Liver (tissue), 10 donors: ENCODE measurements at places on chromosomes 12 and 14. TPM values are rescaled to one million over a fixed set of nuclear protein-coding genes. Genes with fewer than 3 reads are reported as not detected.

DNA sequence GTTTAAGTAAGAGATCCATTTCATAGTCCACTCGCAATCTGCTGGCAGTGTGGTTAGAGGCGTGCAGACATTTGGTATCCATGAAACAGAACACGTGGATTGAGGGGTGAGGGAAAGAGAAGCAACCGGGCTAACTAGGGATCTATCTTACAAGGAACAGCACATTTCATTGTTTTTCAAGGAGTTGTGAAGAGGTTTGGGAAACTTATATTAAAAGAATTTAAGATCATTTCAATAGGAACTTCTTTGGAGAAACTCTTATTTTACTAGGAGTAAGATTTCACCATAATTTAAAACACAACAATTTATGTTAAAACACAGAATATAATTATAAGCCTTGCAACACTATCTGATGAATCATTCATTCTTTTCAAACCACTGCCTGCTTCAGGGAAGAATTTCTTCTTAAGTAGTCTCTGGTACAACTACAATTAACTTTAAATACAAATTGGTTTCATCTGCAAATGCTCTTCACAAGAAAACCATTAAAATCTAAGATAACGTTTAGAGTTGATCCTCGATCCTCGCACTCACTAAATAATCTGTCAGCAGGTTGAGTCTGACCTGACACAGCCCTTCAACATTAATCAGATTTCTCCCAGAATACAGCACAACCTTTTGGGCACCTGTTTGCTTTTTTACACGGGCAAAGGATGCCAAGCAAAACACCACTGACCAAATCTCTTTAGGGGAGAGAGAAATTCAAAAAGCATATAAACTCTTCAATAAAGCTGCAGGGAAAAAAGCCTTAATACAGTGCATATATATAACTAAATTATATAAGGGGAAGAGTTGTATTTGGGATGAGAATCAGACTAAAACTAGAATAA lies 27.3 kb downstream of the PPTC7 start:
- DNase-seq = no peak

DNA sequence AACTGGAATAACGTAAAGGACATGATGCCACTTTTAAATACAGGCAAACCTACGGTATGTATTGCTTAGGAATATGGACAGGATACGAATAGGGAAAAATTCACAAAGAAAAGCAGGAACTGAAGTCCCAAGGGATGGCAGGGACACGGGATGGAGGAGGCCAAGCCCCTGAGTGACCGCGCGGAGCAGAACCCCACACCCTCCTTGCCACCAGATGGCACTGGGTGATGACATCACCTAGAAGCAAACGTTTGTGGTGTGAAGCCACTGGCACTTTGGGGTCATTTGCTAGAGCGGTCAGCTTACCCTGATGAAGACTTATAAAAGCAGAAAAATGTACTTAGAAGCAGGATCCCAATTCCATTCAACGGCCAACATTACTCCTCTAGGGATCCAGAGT lies 9.4 kb downstream of the DHX37 start:
- no peak for DNase-seq

GRCh38 chr14:92704036-92704804 lies 44.2 kb downstream of the LGMN start:
- DNase-seq = no peak

The FGF23 gene
- 0.47 TPM for total RNA-seq

The KCNK10 gene
- not detected for total RNA-seq

The ATL1 gene
- total RNA-seq = 0.79 TPM

The ARHGEF25 gene
- total RNA-seq = 2.0 TPM

The TMPRSS12 gene
- not detected for total RNA-seq
